ENCODE measurements at places on chromosomes 1 and 21.
A peak's percentile ranks its signal among the peaks of the same experiment; 100 is the strongest.

DNA sequence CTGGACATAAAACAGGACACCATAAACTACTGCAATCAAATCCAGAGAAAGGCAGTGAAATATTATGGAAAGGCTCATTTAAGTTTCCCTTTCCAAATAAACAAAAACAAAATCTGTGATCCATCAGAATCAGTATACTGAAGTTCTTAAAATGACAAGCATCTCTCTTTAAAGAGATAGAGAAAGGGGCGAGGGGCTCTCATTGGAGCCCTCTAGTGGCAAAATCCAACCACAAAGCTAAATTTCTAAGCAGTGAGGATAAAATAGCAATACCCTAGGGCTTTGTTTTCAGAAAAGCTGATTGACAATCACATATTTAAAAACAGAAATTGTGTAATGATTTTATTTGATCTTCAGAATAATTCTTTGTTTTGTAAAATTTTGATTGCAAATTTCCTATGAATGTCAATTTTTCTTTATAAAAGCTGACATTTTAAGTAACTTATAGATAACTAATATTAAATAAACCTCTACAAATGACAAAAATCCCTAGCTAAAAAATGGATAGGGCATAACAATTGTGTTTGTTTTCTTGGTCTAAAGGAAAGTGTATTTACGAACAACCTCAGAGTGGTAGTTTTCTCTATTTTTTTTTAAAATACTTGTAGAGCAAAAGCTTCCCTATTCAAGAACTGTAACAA is 138.2 kb downstream of the COL24A1 start:
- peak; percentile 37 for DNase-seq

- no peak for DNase-seq
Observed at GRCh38 chr1:152983234-152983633, 647 bp upstream of the SPRR1A start.

GRCh38 chr21:37459575-37459974 is 93.0 kb downstream of the DYRK1A start:
- no peak for DNase-seq

- peak; percentile 88 for DNase-seq
Observed at GRCh38 chr1:67626090-67626860, 58.7 kb upstream of the GADD45A start.

- no peak for DNase-seq
Observed at GRCh38 chr21:44299085-44299457, 782 bp upstream of the PFKL start.

DNA sequence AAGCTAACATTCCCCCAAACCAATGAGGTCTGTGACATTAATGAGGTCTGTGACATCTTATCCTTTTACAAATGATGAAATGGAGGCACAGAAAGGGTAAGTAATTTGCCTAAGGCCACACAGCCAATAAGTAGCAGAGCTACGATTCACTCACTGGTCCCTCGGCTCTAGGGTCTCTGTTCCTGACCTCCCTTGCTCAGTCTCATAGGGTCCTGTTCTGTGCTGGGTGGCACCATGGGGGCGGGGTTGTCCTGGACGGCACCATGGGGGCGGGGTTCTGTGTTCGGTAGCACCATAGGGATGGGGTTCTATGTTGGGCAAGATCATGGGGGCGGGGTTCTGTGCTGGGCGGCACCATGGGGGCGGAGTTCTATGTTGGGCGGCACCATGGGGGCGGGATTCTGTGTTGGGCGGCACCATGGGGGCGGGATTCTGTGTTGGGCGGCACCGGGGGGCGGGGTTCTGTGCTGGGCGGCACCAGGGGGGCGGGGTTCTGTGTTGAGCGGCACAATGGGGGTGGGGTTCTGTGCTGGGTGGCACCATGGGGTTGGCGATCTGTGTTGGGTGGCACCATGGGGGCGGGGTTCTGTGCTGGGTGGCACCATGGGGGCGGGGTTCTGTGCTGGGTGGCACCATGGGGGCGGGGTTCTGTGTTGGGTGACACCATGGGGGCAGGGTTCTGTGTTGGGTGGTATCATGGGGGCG is 55.6 kb downstream of the CLSTN1 start:
- DNase-seq, result no peak

DNA sequence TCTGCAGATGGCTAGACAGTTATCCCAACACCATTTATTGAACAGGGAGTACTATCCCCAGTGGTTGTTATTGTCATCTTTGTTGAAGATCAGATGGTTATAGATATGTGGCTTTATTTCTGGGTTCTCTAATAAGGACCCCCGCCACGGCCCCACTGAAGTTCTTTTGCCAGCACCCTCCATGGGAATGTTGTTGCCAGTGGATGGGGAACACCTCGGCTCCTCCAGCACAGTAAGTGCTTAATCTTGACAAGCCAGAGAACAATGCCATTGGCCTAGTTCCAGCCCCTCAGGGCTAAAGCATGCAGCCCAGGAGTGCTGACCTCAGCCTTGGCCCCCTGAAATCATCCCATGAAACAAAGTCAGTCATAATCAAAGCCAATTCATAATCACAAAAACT is 337.6 kb downstream of the AGBL4 start:
- DNase-seq, result no peak

- peak; percentile 69 for DNase-seq
Observed at GRCh38 chr1:240031009-240031408, 60.7 kb upstream of the FMN2 start.

GRCh38 chr1:9596415-9597123 is 7.9 kb downstream of the TMEM201 start:
- no peak for DNase-seq

GRCh38 chr1:201917362-201918033 is 28.8 kb downstream of the SHISA4 start:
- peak; percentile 56 for DNase-seq

DNA sequence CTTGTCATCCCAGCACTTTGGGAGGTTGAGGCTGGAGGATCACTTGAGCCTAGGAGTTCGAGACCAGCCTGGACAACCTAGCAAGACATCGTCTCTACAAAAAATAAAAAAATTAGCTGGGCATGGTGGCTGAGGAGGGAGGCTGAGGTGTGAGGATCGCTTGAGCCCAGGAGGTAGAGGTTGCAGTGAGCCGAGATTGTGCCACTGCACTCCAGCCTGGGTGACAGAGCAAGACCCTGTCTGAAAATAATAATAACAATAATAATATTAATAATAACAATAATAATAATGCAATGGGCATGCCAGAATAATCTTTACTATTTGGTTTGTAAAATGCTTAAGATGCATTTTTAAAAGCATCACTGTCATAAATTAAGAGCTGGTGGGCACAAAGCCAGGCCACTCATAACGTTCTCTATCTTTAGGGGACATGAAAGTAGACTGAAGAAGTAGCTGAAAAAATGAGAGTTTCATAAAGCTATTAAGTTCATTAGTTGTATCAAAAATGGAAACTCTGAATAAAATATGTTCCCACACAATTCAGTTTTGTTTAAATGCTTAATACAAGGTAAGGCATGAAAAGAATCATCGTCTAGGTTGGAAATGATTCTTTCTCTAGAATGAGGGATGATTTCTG is 51.6 kb upstream of the ITPKB start:
- DNase-seq, result no peak

DNA sequence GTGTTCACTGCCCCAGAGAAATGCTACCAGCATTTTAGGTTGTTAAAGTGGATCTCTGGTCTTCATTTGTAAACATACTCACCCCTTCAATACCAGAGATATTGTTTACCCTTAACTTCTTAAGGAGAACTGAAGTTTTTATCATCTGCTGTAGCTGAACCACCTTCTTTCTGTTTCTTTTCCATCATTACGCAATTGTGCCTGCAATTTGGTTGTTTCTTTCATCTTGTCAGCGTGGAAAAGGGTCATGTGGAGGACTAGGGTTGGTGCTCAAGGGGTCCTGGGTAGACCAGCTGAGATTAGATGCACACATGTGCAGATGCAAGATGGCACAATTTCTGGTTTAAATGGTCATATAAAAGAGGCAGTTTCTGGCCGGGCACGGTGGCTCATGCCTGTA is 23.0 kb downstream of the GART start:
- DNase-seq, result no peak

GRCh38 chr1:12669529-12670068 is 25.7 kb downstream of the AADACL4 start:
- no peak for DNase-seq

DNA sequence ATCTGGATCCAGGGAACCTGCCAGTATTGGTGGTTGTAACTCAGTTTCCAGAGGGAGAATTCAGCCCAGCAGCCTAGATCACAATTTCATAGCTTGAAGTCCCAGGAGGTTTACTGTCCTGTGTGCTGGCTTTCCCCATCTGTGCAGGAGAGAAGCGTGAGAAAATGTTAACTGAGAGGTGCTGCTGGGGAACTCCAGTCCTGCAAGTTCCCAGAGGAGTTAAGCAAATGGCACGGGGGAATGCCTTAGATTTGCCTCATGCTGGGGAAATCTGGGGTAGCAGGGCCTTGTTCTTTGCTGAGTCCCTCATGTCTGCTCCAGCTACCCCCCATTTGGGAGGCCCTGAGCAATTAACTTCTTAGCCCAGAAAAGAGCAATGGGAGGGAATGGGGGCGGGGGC is 25.1 kb upstream of the SLAMF6 start:
- no peak for DNase-seq

DNA sequence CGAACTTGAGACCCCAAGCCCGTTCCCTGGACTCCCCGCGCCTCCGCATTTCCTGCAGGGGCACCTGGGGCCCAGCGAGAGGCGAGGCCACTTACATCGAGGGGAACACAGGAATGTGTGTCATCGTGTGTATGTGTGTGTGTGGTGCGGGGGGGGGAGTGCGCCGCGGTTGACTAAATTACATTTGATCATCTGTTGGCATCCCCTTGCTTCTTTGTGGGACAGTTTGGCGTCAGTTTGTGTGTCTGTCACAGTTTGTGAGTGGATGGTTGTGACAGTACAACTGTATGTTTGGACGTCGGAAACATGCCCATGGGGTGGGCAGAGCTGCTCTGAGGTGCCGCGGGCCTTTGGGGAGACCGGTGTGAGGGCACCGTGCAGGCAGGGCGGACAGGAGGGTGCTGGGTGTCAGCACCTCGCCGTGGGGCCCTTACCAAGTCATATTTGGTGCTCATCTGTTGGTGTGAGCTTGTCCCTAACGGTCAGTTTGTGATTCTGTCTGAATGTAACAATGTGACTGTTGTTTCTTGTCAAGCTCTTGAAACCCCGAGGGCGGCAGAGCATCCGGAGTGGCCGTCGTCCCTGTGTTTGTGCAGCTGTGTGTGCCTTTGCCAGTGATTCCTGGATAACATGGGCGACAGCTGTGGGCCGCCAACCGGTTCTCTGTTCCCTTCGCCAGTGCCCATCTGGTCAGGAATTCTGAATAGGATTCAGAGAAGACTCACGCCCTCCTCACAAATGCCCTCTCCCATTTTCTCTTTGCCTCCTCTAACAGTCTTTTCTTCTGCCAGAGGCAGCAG is 899 bp downstream of the OPRD1 start:
- DNase-seq, result no peak

DNA sequence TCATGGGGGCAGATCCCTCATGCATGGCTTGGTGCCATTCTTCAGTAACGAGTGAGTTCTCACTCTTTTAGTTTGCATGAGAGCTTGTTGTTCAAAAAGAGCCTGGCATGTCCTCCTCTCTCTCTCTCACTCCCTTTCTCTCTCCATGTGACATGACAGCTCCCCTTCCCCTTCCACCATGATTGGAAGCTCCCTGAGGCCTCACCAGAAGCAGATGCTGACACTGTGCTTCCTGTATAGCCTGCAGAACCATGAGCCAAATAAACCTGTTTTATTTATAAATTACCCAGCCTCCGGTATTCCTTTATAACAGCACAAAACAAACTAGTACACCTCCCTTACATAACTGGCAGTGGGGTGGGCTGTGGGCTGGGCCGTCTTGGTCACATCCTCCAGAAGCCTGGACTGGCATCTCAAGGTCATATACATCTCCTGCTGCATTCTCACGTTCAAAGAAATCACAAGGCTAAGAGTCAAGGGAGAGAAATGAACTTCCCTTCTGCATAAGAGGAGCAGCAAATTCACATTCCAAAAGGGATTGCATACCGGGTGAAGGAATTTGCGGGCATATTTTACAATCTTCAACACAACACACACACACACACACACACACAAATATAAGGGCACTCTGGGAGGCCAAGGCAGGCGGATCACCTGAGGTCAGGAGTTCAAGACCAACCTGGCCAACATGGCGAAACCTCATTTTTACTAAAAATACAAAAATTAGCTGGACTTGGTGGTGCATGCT is 2.3 kb upstream of the CCSAP start:
- DNase-seq, result no peak

- no peak for DNase-seq
Observed at GRCh38 chr1:66916320-66916719, 8.3 kb downstream of the DNAI4 start.

- DNase-seq, result no peak
Observed at GRCh38 chr1:93681989-93682412, 364 bp upstream of the BCAR3 start.

DNA sequence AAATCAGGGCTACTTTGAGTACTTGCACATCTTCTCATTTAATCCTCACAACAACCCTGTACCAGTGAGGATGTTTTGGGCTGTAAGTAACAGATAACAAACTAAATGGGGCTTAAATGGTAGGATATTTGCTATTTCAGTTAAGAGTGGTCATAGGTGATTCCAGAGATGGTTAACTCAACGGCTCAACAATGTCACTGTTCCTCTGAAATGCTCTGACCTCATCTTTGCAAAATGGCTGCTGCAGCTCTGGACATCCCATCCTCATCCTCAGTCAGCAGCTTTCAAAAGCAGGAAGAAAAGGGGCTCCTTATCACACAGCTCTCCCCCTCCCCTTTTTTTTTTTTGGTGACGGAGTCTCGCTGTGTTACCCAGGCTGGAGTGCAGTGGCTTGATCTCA is 1.5 kb downstream of the LDLRAD2 start:
- no peak for DNase-seq

GRCh38 chr1:44236490-44237272 is 23.4 kb downstream of the DMAP1 start:
- DNase-seq, result no peak

- DNase-seq, result no peak
Observed at GRCh38 chr1:13981142-13981541, 281.2 kb downstream of the PRDM2 start.

DNA sequence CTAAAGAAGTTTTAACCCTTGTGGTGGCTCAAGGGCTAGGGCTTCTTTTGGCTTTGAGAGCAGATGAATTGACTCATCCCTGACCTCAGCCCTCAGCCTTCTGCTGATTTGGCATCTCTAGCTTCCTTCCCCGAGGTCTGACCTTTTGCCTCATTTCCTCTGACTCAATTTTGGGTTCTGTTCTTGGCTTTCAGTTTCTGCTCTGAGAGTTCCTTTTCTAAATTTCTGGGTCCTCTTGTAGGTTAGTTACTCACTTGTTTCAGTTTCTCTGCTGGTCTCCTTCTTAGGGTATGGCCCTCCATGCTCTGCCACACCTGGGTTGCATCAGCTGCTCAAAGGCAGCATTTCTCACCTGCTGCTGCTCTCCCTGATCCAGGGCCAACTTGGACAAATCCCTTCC is 19.4 kb downstream of the PDE4B start:
- DNase-seq, result peak; percentile 90

DNA sequence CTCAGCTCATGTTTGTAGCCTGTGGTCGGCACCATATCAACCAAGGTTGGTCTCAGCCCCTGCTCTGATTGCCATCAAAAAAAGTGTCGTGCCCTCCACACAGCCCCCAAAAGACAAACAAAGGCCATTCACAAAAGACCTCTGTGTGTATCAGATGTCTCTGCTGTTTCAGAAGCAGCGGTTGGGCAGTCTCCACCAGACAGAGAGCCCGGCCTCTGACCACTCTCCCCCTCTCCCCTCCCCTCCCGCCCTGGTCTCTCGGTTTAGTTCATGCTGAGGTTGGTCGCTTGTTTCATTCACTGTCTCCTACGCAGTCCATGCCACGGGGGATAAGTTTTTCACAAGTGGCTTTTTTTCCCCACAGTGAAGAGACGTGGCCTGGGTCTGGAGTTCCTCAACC is 27.1 kb downstream of the ACTA1 start:
- no peak for DNase-seq

GRCh38 chr1:231628207-231628876 is 1.8 kb downstream of the DISC1 start:
- DNase-seq, result peak; percentile 28

Data from Daoy (cell line).